Choroid plexus epithelial cell (primary cell): ENCODE measurements at places on chromosomes 5 and 9.

- no peak for DNase-seq
Measured at GRCh38 chr5:17398866-17399835, 98.9 kb upstream of the TAF11L2 start.

GRCh38 chr9:115756736-115757135 lies 396.9 kb upstream of the PAPPA start:
- DNase-seq, result no peak

DNA sequence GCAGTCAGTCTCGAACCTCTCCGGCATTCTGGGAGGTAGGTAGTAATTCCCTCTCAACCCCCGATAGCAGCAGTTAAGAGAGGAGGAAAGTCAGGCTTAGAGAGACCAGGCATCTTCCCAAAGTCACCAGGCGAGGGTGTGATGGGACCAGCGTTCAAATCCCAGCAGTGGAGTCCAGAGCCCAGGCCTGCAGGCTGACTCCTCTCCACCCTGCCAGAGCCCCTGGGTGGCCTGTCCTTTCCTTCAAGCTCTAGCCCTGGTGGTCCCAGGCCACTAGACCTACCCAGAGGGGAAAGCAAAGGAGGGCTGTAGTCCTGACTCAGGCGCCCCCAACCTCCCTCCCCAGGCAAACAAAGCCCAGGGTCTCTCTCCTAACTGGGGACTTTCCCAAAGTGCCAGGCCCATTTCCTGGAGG lies 4.2 kb upstream of the NR5A1 start:
- no peak for DNase-seq

- DNase-seq, result peak; percentile 22
Measured at GRCh38 chr5:151880324-151880723, 44.3 kb downstream of the GLRA1 start.

- no peak for DNase-seq
Measured at GRCh38 chr5:172918421-172919371, 40.5 kb upstream of the RPL26L1 start.

DNA sequence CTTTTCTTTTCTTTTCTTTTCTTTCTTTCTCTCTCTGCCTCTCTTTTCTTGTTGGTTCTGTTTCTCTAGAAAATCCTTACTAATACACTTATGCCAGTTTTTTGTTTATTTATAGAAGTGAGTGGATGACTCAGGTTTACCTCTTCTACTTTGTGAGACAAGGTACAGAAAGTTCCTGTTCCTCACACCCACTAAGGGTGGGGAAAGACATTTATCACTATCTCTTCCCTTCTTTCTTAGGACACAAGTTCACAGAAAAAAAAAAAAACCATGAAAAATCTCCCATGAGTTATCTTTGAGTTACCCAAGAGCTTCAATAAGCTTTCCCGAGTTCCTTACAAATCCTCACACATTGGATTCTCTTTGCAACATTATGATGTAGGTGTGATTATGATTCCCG lies 60.9 kb upstream of the CD180 start:
- DNase-seq, result no peak

- DNase-seq, result peak; percentile 44
Measured at GRCh38 chr9:37966412-37967013, 62.6 kb upstream of the SLC25A51 start.

DNA sequence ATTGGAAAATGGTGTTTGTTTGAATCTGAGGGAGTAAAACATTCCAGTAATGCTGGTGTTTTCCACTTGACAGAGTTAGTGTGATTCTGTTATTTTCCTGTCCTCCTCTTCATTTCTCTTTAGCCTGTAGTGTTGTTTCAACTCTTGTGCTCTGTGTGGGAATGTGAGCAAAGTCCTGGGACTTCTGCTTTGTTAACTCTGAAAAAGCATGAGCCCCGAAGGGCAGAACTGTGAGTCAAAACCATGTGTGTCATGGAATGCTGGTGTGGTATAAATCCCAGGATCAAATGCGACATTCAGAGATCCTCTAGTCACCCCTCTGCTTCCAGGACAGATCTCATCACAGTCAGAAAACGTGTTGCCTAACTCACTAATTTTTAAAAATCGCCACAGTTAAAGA lies 8.9 kb downstream of the F2R start:
- DNase-seq, result peak; percentile 71

DNA sequence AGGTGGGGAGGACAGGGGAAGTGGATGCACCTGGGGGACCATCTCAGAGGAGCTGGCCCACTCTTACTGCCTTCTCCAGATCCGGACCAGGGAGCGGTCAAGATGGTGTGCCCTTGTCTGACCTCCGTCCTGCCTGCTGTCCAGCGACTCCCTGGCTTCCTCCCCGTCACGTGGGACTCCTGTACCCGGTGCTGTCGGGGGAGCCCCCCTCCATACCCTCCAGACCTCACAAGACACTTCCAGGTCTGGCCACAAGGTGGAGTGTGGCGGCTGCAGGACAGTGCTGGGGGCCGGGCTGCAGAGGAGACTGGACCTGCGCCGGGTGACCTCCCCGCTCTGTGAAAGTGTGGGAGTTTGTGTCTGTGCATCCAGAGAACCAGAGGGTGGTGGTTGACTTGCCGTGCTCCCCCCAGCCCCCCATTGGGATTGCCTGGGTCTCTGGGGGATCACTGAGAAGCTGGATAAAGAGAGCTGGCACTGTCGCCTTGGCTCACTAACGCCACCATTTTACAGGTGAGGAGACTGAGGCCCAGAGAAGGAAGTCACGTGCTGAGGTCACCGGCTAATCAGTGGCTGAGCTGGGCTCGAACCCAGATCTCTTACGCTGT lies 1.9 kb upstream of the CRB2 start:
- peak; percentile 66 for DNase-seq

GRCh38 chr5:119271758-119272730 lies 83.8 kb upstream of the TNFAIP8 start:
- DNase-seq, result no peak

- DNase-seq, result no peak
Measured at GRCh38 chr5:560792-561166, 36.5 kb upstream of the SLC9A3 start.

DNA sequence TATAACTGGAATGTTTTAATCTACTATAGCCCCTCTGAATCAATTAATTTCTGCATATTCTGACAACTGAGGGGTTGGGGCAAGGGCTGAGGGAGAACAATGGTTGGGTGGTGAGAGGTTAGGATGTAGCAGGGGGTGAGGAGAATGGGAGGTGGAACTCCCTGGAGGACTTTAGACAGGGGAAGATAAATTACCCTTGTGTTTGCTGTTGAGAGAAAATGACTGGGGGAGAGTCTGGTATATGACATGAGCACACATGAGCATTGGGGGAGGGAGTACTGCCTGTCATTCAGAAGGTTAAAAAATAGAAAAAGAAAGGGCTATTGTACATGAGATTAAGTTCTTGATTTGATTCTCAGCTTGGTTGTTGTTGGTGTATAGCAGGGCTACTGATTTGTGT lies 37.2 kb upstream of the PAPPA start:
- no peak for DNase-seq

- no peak for DNase-seq
Measured at GRCh38 chr9:123658792-123659191, 271.1 kb downstream of the DENND1A start.

DNA sequence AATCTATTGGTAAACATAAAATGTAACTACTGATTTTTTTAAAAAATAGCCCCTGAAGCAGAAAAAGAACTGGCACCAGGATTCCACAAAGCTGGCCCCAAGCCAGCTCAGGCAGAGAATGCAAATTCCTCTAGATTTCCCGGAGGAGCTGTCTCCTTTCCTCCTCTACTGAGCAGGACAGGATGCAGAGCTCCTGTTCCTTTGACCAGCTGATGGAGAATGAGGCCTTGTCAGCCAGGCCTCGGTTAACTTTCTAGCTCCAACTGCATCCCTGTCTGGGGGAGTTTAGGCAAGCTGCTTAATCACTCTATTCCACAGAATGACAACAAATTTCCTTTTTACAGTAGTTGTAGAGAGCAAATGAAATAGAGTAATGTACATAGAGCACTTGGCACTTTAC lies 155.5 kb downstream of the GNAQ start:
- peak; percentile 29 for DNase-seq
